ENCODE measurements at places on chromosomes 1 and 21. TPM values are rescaled to one million over a fixed set of nuclear protein-coding genes. Genes with fewer than 3 reads are reported as not detected.

FAAH gene
- 39.7 TPM for total RNA-seq

FCRL1 gene
- 0.44 TPM for total RNA-seq

SELL gene
- total RNA-seq = 5.2 TPM

NLRP3 gene
- 2.2 TPM for total RNA-seq

ACTL8 gene
- total RNA-seq = not detected

SPATA46 gene
- total RNA-seq = not detected

SLAMF9 gene
- not detected for total RNA-seq

CLCNKB gene
- total RNA-seq = 0.55 TPM

PDPN gene
- 14.1 TPM for total RNA-seq

PLPPR4 gene
- total RNA-seq = 39.2 TPM

RXRG gene
- total RNA-seq = 83.8 TPM

SHISA4 gene
- 26.5 TPM for total RNA-seq

BARHL2 gene
- total RNA-seq = 2.8 TPM

CD247 gene
- 0.77 TPM for total RNA-seq

CRYAA gene
- total RNA-seq = 23.1 TPM

HSPB7 gene
- total RNA-seq = 5.3 TPM

IGSF3 gene
- 50.4 TPM for total RNA-seq

GRIK1 gene
- total RNA-seq = 33.3 TPM

KCNJ9 gene
- 4.1 TPM for total RNA-seq

WDR64 gene
- total RNA-seq = 1.3 TPM

TMEM200B gene
- total RNA-seq = 8.6 TPM

MATN1 gene
- 0.33 TPM for total RNA-seq

FMO3 gene
- total RNA-seq = 0.49 TPM

ARHGEF19 gene
- 12.5 TPM for total RNA-seq

THEM5 gene
- total RNA-seq = not detected

PLEKHN1 gene
- 0.88 TPM for total RNA-seq

LPAR3 gene
- 5.1 TPM for total RNA-seq

CENPF gene
- 35.8 TPM for total RNA-seq

PRR9 gene
- not detected for total RNA-seq

SASS6 gene
- 12.3 TPM for total RNA-seq

A3GALT2 gene
- total RNA-seq = 0.66 TPM

GJB5 gene
- 1.0 TPM for total RNA-seq

LCE1B gene
- not detected for total RNA-seq

GJC2 gene
- total RNA-seq = 2.1 TPM

PCAT6 gene
- not detected for total RNA-seq

OR14K1 gene
- total RNA-seq = not detected

ADAM30 gene
- total RNA-seq = not detected

NR1I3 gene
- total RNA-seq = not detected

GUCA2A gene
- total RNA-seq = not detected

RCC1 gene
- total RNA-seq = 20.4 TPM

C4BPA gene
- not detected for total RNA-seq

ELF3 gene
- 59.8 TPM for total RNA-seq

TTC24 gene
- not detected for total RNA-seq

DSCAM gene
- total RNA-seq = 11.8 TPM

VTCN1 gene
- 6.0 TPM for total RNA-seq

All from camera-type eye (tissue), 1 donor.